ENCODE measurements at places on chromosomes 7 and 10. TPM values are rescaled to one million over a fixed set of nuclear protein-coding genes. Genes with fewer than 3 reads are reported as not detected.

The STEAP1 gene
- 8.5 TPM for total RNA-seq

The NKX1-2 gene
- not detected for total RNA-seq

The AOAH gene
- total RNA-seq: not detected

The IRF5 gene
- 0.28 TPM for total RNA-seq

The PGAM2 gene
- not detected for total RNA-seq

The AFAP1L2 gene
- 1.9 TPM for total RNA-seq

The FBXL13 gene
- 29.6 TPM for total RNA-seq

The KNDC1 gene
- total RNA-seq: under 0.01 TPM

The SVOPL gene
- not detected for total RNA-seq

The MINPP1 gene
- 25.1 TPM for total RNA-seq

The ABHD11 gene
- 9.4 TPM for total RNA-seq

The CPN1 gene
- total RNA-seq: not detected

The C10orf53 gene
- total RNA-seq: not detected

The SORBS1 gene
- total RNA-seq: 0.54 TPM

The NPY4R gene
- 0.19 TPM for total RNA-seq

The PRPS1L1 gene
- total RNA-seq: not detected

The EMX2 gene
- under 0.01 TPM for total RNA-seq

The NEUROG3 gene
- total RNA-seq: not detected

The ADRA2A gene
- 0.18 TPM for total RNA-seq

The AQP1 gene
- total RNA-seq: 14.2 TPM

The STAG3 gene
- 0.09 TPM for total RNA-seq

The ANKRD61 gene
- 0.09 TPM for total RNA-seq

The LRWD1 gene
- total RNA-seq: 23.4 TPM

The SEMA3C gene
- 22.5 TPM for total RNA-seq

The H2BK1 gene
- not detected for total RNA-seq

The C7orf33 gene
- not detected for total RNA-seq

The RPP30 gene
- 41.5 TPM for total RNA-seq

The AGAP6 gene
- total RNA-seq: 3.6 TPM

The CXCL12 gene
- 34.2 TPM for total RNA-seq

The PTF1A gene
- total RNA-seq: not detected

The NPVF gene
- not detected for total RNA-seq

The ZC3HAV1L gene
- 8.9 TPM for total RNA-seq

The SPDYE1 gene
- not detected for total RNA-seq

The NAT16 gene
- not detected for total RNA-seq

The PITX3 gene
- total RNA-seq: not detected

The SLC26A5 gene
- not detected for total RNA-seq

The RASSF4 gene
- total RNA-seq: 14.3 TPM

The PRSS37 gene
- not detected for total RNA-seq

The CELF2 gene
- 10.5 TPM for total RNA-seq

The CNPY1 gene
- not detected for total RNA-seq

Measured in endothelial cell of coronary artery (primary cell).